ENCODE measurements at places on chromosomes 1 and 21.
A peak's percentile ranks its signal among the peaks of the same experiment; 100 is the strongest.

DNA sequence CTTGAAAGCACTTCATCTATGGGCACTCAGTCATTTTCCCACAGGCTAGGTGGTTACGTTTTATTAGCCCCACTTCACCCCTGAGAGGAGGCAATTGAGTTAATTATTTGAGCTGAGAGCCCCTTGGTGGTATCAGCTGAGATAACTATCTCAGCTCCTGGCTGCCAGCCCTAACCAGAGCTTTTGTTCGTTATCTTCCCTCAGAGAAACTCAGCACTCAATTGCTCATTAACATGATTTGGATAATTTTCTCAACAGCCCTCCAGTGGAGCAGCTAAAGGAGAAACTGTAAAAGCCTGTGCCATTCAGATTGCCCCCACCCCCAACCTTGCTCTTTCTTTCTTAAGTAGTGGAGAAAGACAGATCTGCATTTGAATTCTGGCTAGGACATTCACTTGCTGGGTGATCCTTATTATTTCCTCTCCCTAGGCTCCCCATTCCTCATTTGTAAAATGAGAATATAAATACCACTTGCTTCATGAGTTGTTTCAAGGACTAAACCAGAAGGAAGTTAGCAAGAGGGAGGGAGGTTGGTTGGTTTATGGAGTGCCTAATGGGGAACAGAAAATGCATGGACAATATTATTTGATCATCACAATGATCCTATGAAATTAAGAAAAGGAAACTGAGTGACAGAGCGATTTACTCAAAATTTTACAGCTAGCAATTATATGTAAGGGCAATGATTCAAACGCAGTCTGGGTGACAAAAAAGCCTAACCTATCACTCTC, 218.7 kb upstream of the FGGY start:
- no peak for DNase-seq

DNA sequence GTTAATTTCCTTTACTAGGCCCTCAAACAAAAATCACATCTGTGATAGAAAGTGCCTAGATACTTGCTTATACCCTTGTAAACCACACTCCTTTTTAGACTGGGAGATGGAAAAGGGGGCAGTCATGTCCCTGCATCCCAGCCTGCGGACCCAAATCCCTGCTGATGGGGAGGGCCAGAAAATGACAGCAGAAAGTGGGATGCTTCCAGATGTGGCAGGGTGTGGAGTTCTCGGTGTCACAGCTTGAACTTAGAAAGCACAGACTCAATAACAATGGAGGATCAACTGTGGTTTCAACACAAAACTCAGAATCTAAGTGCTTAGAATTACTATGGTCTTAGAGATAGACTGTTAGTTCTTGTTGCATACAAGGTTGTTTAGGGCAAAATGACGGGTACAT, 95.6 kb upstream of the F3 start:
- no peak for DNase-seq

- no peak for DNase-seq
These were observed 133.4 kb downstream of the DMRTB1 start for GRCh38 chr1:53592521-53592982.

GRCh38 chr1:65289449-65289848, 19.9 kb upstream of the DNAJC6 start:
- DNase-seq, result no peak

DNA sequence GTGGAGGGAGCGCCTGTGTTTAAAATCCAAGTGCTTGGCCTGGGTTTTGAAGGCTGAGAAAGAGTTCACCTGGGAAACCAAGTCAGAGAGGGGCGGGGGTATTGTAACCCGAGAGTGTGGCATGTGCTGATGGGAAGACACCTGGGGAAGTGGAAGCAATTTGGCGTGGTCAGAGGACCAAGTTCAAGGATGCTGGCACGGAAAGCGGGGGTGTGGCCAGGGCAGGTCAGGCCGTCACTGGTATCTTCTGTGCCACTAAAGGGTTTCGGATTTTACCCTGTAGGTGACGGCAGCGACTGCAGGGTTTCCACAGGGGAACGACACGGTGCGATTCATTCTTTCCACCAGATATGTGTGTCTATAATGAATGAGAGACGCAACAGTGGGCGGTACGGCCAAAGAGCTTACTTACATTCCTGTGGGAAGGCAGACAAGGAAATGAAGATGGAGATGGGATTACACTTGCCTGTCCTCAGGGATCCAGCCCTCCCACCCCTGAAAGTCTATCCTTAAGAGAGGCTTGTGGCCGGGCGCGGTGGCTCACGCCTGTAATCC, 31.3 kb downstream of the CA6 start:
- DNase-seq, result no peak

DNA sequence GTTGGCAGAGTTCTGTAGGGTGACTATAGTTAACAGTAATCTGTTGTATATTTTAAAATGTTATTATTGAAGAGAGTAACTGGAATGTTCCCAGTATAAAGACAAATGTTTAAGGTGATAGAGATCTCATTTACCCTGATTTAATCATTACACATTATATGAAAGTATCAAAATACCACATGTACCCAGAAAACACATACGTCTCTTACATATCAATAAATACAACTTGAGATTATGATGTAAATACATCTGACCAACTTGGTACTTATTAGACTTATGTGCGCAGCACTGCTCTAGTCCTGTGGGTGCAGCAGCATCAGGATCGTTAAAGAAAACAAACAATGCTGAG, 670 bp upstream of the PARK7 start:
- no peak for DNase-seq

- no peak for DNase-seq
These were observed 654.9 kb upstream of the USP24 start for GRCh38 chr1:55870106-55870505.

GRCh38 chr1:219138747-219139146, 34.9 kb upstream of the LYPLAL1 start:
- DNase-seq, result no peak

GRCh38 chr1:1069711-1070676, 4.1 kb downstream of the RNF223 start:
- no peak for DNase-seq

- DNase-seq, result no peak
These were observed 76.4 kb downstream of the GABPA start for GRCh38 chr21:25811186-25811585.

DNA sequence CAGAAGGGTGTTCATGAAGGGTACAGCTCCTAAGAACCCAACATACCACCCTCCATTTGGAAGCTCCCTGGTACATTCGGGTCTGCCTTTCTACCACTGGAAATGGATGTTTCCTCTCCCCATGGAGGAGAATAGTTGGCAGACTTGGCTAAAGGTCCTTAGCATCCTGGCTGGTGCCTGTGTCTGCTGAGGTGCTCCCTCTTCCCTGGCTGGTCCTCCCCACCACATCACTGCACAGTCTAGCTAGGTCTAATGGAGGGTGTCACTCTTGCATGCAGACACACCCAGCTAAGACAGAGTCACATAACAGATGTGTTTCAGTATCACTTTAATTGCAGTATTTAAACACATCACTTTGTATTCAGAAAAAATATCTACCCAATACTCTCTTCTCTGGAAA, 24.7 kb downstream of the CD34 start:
- no peak for DNase-seq

DNA sequence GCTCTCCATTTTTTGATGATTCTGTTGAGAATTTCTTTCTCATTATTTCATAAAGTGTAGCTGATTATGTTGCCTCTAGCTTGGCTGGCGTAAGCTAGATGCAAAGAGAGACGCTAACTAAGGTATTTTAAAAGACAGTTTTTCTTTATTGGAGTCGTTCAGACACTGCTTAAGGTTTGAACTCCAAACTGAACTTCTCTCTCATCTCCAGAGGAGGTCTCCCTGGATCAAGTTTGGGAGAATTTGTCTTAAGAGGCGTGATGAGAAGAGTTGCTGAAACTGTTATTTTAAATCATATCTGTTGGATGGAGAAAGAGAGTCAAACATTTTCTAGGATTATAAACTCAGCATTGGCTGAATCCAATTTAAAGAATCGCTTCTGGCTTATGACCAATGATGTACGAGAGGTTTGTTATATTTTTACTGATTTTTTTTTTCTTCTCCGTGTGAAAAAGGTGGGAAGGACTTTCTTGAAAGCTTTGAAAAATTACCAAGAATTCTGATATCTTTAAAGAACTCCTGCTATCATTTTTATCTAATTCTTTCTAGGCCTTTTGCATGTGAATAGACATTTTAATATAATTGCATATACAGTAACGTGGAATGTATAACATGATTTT, 34.0 kb downstream of the MAP3K7CL start:
- peak; percentile 70 for DNase-seq

GRCh38 chr21:43364851-43365424, 62.0 kb downstream of the SIK1 start:
- DNase-seq, result no peak

- no peak for DNase-seq
These were observed 9.2 kb upstream of the ENAH start for GRCh38 chr1:225662155-225662554.
